ENCODE measurements at places on chromosomes 16 and 17.

GRCh38 chr16:78108451-78108850 is 9.0 kb downstream of the WWOX start:
- DNase-seq: no peak

DNA sequence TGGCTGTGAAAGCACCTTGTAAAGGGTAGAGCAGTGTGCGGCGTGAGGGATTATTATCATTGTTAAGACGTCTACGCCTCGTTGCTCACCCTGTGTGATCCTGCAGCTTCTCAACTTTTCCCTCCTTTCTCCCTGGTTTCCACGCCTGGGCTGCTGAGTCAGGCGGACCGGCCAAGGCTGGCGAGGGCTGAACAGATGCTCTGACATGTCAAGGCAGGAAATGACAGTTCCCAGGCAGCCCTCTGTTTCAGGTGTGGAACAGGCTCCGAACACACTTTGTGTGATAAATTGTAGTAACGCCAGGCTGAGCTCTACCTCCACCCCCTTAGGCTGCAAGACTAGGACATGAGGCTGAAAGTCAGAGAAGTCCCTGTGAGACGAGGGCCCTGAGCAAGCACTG is 46.0 kb upstream of the TBX2 start:
- DNase-seq: no peak

- no peak for DNase-seq
Observed at GRCh38 chr16:860891-861290, 60.4 kb upstream of the GNG13 start.

GRCh38 chr16:87965417-87965816 is 14.2 kb downstream of the BANP start:
- no peak for DNase-seq

DNA sequence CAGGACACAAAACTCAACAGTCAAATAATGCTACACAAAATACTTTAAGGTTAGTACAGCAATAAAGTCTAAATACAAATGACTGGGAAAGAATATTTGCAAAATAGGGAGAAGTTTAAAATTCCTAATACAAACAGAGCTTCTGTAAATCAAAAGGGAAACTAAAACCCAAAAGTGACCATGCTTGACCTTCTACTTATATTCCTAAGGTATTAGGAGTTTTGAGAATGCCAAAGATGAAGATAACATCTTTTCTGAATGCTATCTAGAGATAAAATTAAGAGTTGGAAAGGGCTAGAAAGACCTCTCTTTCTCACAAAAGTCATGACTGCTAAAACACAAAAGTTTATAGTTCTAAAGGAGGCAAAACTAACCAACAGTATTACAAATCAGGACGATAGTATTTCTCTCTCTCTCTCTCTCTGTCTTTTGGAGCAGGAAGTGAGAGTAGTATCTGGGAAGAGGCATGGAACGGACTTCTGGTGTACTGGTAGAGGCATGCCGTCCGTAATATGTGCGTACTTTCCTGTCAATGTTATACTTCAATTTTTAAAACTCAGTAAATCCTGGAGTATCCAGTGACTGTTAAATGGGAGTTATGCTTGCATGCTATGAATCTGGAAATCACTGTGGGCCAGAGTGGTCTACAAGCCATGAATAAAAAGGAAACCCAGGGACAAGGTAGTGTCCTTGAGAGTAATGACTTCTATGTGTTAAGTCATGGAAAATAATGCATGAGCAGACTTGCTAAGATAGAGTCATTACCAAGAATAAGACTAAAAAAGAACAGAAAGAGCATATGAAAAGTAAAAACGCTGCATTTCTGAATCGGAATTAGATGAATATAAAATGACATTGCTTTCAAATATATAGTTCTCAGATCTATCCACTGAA is 49.7 kb upstream of the ANKFY1 start:
- DNase-seq: no peak

- no peak for DNase-seq
Observed at GRCh38 chr17:49277638-49278037, 47.1 kb upstream of the PHOSPHO1 start.

- no peak for DNase-seq
Observed at GRCh38 chr16:69133373-69133954, 1.0 kb downstream of the UTP4 start.

DNA sequence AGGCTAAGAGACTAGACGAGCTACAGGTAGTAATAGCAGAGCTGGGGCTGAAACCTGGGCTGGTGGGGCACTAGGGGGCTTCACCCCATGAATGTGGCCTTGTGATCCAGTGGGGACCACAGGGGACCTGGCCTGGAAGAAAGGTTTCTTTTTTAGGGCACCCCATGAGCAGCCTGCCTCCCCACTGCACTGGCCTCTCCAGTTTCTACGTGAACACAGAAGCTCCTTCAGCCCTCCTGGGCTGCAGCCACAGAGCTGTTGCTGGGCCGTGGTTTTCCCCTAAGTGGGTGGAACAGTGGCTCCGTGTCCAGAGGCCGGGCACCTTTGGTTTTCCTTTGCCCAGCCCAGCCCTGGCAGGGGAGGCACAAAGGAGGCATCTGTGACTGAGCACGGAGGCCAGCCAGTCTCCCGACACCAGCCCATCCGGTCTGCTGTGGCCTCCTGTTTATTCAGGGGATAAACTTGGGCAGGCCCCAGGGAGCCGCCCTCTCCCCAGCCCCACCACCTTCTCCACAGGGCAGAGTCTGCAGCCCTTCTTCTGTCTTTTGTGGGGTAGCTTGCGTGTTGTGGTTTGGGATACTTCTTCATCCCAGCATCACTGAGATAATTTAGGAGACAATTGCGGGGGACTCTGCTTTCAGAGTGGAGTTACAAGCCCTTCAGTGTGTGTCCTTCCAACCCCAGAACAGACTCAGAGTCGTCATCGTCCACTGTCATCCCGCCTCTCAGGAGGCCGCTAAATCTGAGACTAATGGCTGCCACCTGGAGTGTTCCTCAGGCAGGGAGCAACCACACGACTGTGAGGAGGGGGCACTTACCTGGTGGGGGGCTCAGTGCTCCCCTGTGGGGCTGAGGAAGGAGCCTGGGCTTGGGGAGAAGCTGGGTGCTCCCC is 85.3 kb downstream of the RAB11FIP4 start:
- no peak for DNase-seq

GRCh38 chr17:50272711-50273653 is 1.3 kb upstream of the TMEM92 start:
- DNase-seq: no peak

- DNase-seq: no peak
Observed at GRCh38 chr17:57810721-57811637, 38.9 kb downstream of the MRPS23 start.

Measured in iPS DF 19.7 (cell line).